ENCODE measurements at places on chromosomes 5 and 9.

DNA sequence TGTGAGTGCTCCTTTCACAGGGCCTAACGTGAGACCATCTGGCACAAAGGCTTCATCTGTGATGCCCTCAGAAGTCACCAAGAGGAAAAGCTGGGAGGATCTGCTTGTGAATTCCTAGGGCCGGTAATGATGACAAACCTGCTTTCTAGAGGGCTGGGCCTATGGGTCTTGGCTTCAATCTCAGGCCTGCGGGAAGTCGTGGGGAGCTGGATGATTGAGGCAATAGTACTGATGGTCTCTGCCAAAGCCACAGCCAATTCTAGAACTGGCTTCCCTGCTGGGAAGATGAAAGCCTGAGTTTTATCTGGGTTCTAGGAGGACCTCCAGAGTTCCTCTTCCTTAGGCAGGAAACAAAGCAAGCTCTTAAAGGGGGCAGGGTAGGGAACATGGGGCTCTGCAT, 102.7 kb downstream of the TMEM215 start:
- no peak for DNase-seq

- no peak for DNase-seq
Observed at GRCh38 chr9:75414371-75415160, 326.3 kb downstream of the OSTF1 start.

DNA sequence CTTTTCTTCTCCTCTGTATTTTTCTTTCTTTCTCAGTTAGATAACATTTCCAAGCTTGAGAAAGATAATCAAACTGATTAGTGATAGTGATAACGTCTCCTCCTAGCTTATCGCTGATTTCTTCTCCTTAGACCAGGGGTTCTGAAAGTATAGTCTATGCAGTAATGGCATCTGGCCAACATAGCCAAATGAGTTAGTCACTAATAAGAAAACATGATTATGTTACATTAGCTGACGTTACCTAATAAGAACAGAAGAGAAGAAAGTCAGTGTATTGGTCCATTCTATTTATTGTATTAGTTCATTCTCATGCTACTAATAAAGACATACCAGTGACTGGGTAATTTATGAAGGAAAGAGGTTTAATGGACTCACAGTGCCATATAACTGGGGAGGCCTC, 111.2 kb downstream of the STRBP start:
- DNase-seq, result no peak

GRCh38 chr9:115766370-115766955, 387.1 kb upstream of the PAPPA start:
- DNase-seq, result no peak

- no peak for DNase-seq
Observed at GRCh38 chr9:120966013-120966369, 39.4 kb upstream of the TRAF1 start.

GRCh38 chr5:65076251-65076869, 307.6 kb downstream of the CWC27 start:
- DNase-seq, result no peak

DNA sequence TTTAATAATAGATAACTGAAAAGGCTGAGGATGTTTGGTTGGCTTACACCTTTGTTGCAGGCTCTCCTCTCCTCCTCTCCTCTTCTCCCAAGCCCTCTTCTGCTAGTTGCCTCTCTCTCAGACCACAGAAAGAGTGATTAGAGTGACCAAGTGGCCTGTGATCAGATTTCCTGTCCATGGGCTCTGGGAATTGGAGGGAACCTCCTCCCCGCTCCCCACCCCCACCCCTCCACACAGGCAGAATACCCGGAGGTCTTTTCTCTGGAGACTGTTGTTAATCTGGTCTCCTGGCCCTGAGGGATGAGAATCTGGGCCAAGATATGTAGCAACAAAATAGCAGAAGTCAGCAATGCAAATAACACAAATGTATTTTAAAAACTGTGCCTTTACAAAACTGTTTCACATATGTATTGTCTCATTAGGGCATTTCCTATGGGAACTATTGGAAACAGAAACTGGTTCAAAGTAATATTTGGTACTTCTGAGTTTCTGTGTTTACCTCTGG, 361.3 kb downstream of the NR2F1-AS1 start:
- DNase-seq, result no peak

- DNase-seq, result no peak
Observed at GRCh38 chr5:111993242-111993641, 236.2 kb upstream of the NREP start.

DNA sequence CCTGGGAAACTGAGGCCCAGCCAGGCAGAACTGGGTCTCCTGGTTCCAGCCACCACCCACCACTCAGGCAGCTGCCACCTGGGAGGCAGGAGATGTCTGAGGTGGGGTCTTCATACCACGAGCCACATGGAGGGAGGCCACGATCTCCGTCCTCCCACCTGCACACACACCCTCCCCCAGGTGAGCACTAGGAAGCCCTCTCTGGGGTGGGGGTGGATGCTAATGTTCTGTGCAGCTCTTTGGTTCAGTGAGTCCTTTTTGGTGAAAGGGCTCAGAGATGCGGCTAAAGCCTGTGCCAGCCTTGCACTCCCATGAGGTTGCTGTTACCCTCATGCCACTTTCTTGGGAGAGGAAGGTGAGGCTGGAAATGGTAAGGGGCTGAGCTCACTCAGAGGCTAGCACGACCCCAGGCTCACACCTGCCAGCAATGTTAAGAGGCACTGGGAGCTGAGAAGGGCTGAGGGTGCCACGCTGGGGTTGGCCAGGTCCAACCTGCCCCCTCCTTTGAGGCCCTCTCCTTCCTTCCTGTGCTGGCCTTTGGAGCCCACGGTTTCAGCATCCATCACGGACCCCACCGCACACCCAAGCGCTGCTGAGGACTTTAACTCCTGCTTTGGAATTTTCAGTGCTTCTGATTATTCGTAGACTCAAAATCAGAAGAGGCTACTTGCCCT, 26.6 kb upstream of the OBP2B start:
- DNase-seq, result no peak

GRCh38 chr9:136710543-136710942, 1.8 kb upstream of the DIPK1B start:
- no peak for DNase-seq

All from D721Med (cell line).